Activated CD4-positive, alpha-beta T cell treated with anti-CD3 and anti-CD28 coated beads for 4 hours (primary cell): ENCODE measurements at places on chromosomes 2 and 18.
A peak's percentile ranks its signal among the peaks of the same experiment; 100 is the strongest.

DNA sequence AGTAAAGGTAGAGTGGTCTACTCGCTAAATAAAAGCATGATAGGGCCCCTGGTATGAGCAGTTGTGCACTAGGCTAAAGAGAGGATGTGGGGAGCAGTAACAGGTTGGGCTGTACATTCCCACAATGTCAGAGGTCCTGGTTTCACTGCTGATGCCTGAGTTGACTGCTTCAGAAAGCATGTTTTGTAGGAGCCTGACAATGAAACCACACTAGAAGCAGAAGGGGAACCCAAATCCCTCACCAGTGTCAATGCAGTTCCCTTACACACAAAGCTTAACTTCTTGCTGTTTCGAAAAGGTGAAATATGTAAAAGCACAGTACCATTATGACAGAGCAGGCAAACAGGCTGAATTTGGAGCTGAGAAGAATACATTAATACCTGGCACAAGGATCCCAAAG is 291.7 kb upstream of the KYNU start:
- no peak for DNase-seq

DNA sequence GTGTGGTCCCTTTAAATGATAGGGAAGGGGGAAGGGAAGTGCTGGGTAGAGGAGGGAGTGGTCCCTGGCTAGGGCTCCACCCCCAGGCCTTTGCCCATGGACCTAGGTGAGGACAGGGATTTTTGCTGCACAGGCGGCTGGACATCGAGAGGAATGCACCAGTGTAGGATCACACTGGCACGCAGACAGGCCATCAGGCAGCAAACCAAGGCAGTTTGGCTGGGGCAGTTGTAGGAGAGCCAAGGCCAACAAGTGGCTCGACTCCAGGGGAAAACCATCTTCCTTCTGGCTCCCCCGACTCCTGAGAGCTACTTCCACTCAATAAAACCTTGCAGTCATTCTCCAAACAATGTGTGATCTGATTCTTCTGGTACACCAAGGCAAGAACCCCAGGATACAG is 402.0 kb upstream of the LRRTM1 start:
- DNase-seq, result no peak

DNA sequence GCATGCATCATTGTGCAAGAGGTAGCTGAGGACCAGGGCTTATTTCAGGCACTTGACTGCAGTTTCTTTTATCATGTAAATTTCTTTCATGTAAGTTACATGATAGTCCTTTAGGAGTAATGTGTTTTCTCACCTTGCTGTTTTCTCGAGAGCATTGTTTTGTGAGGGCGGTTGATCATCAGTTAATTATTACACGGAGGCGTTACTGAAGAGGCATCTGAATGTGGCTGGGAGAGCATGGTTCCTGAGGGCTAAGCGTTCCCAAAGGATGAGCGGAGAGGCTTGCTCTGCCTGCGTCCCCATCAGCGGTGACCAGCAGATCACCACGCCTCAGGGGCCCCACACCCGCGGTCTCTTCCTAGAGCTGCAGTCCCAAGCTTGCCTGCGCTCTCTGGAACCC is 156.1 kb upstream of the NFATC1 start:
- DNase-seq, result no peak

GRCh38 chr2:171889333-171889732 is 4.7 kb downstream of the SLC25A12 start:
- no peak for DNase-seq

DNA sequence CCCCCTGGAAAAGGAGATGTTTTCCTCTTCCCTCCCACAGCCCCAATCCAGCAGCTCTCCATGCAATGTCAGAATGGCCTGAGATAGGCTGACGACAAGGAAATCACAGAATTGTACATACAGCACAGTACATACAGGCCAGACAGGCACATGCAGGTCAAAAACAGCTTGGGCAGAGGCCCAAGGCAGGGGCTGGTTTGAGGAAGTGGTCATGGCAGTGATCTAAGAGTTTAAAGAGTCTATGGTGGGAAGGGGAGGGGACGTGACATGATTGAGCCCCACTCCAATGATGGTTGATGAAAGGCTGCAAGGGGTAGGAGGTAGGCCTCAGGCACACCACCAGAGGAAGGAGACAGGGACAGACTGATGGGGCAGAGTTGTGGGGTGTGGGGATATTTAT is 4.3 kb downstream of the DCTN1 start:
- DNase-seq, result no peak

- peak; percentile 37 for DNase-seq
Observed at GRCh38 chr2:241762933-241763369, 13.7 kb upstream of the GAL3ST2 start.

DNA sequence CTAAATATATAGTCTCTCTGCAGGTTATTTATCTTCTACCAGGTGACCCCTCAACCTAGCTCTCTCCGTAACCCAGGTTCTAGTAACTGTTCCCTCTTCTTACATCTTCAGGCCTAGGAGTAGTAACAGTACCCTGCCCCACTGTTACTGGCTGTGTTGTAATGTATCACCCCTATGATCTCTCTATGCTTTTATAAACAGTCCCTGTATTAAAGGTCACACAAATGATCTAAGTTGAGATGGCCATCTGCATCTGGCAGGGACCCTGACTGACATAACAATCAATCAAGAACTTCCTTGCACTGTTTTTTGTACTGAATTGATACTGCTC is 219.7 kb upstream of the STK17B start:
- DNase-seq, result no peak

- DNase-seq, result no peak
Observed at GRCh38 chr2:238703436-238703835, 144.4 kb upstream of the TWIST2 start.

GRCh38 chr18:10377956-10378355 is 76.5 kb upstream of the APCDD1 start:
- no peak for DNase-seq

- DNase-seq, result no peak
Observed at GRCh38 chr18:79515944-79516351, 120.2 kb downstream of the NFATC1 start.

- DNase-seq, result no peak
Observed at GRCh38 chr2:198137733-198138132, 333.3 kb downstream of the PLCL1 start.

DNA sequence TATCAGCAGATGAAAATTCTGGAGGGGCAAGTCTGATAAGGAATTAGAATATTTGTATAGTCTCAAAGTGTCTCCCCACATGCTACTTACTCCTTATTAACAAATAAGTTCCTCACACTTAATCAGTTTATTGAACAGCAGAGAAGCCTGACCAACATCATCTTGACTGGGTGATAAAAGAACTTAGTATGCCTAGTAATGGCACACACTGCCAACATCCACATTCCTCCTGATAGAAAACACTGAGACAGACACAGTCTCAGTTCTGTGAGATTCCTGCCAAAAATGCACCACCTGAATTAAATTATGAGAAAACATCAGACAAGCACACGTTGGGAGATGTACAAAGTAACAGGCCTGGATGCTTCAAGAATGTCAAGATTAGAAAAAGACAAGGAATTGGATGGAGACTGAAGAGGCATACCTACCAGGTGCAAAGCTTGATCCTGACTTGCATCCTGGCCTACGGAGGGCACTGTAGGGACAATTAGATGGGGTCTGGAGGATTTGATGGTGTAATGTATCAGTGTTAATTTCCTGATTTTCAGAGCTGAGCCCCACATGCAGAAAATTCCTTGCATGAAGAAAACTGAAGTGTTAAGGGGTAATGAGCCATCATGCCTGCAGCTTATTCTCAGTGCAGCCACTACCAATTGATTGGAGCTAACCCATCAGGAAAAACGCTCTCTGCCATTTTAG is 200.4 kb upstream of the SH3BP4 start:
- no peak for DNase-seq

DNA sequence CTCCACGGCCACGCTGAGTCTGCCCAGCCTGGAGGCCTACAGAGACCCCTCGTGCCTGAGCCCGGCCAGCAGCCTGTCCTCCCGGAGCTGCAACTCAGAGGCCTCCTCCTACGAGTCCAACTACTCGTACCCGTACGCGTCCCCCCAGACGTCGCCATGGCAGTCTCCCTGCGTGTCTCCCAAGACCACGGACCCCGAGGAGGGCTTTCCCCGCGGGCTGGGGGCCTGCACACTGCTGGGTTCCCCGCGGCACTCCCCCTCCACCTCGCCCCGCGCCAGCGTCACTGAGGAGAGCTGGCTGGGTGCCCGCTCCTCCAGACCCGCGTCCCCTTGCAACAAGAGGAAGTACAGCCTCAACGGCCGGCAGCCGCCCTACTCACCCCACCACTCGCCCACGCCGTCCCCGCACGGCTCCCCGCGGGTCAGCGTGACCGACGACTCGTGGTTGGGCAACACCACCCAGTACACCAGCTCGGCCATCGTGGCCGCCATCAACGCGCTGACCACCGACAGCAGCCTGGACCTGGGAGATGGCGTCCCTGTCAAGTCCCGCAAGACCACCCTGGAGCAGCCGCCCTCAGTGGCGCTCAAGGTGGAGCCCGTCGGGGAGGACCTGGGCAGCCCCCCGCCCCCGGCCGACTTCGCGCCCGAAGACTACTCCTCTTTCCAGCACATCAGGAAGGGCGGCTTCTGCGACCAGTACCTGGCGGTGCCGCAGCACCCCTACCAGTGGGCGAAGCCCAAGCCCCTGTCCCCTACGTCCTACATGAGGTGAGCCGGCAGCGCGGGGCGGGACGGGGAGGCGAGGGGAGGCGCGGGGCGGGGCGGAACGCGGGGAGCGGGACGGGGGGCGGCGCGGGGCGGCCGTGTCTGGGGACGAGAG is 15.2 kb downstream of the NFATC1 start:
- no peak for DNase-seq

DNA sequence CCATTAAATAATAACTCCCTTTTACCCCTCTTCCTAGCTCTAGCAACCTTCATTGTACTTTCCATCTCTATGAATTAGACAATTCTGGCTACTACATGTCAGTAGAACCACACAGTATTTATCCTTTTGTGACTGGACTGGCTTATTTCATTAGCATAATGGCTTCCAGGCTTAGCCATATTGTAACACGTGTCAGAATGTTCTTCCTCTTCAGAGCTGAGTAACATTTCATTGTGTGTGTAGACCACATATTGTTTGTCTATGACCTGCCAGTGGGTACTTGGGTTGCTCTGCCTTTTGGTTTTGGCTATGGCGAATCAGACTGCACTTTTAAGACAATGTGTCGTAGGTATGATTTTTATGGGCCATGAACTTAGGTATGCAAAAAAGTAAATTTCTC is 20.9 kb downstream of the TSN start:
- DNase-seq, result no peak

- no peak for DNase-seq
Observed at GRCh38 chr18:59705145-59705544, 7.9 kb upstream of the CCBE1 start.

DNA sequence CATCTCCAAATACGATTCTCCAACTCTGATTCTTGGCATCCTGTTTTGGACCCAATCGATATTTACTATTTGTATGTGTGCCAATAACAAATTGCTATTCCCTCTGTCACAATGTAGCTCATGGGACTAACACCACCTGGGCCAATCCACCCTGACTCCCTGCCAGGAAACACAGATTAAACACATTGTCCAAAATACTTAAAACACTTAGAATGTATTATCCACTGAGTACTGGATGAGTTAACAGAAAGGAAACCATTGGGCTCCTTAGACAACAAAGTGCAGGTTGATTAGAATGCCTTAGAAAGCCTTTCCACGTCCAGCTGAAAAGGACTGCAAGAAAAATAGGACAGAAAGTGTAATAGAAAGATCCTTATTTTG is 79.4 kb upstream of the ARHGAP28 start:
- no peak for DNase-seq

- DNase-seq, result no peak
Observed at GRCh38 chr2:15432642-15433256, 128.4 kb downstream of the NBAS start.

DNA sequence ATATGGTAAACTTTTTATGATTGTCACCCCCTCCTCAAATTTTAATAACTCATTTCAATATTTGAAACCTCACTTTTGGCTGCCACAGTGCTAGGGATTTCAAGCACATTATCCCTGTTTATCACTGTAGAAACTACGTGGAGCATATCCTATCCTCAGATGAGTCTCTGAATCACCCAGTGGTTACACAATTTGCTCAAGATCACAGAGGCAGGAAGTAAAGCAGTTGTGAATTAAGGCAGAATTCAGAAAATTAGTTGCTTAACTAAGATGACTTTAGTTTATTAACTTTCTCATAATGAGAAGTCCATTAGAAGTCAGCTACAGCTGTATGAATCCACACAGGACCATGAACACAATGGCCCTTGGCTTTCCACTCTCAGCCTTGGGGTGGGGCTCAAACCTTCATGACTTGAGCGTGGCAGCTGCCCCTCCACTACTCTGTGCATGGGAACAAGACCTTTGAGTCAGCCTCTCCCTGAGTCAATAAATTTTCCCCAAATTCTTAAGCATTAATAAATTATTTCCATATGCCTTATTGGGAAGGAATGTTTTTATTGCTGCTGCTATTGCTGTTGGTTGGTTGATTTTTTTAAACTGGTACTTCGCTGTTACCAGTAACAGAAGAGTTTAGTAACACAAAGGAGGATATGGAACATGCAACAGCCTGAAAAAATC is 369.0 kb downstream of the CBLN2 start:
- DNase-seq, result no peak

- no peak for DNase-seq
Observed at GRCh38 chr2:109174626-109175349, 45.8 kb downstream of the SH3RF3 start.

DNA sequence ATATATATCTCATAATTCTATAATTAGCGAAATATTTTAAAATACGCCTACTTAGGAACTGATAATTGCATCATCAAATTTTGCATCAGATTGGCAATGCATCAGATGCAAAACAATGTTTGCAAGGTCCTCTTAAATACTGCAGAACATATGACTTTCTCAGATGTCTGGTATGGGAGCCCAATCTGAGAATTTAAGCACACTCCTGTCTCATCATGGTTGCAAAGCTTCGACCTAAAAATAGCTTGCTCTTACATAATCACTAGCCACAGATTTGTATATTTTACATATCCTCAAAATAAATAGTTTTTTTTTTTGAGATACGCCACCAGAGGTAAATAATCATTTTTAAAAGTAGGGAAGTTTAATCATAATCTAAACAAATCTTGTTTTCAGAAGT is 123.2 kb downstream of the CABYR start:
- DNase-seq, result no peak

GRCh38 chr2:208488686-208489564 is 82.3 kb downstream of the PTH2R start:
- no peak for DNase-seq

GRCh38 chr2:217656316-217656715 is 346.5 kb downstream of the TNS1 start:
- no peak for DNase-seq

GRCh38 chr2:7288484-7288883 is 371.3 kb downstream of the RNF144A start:
- DNase-seq, result no peak

- DNase-seq, result no peak
Observed at GRCh38 chr2:239190921-239191885, 209.6 kb downstream of the HDAC4 start.

DNA sequence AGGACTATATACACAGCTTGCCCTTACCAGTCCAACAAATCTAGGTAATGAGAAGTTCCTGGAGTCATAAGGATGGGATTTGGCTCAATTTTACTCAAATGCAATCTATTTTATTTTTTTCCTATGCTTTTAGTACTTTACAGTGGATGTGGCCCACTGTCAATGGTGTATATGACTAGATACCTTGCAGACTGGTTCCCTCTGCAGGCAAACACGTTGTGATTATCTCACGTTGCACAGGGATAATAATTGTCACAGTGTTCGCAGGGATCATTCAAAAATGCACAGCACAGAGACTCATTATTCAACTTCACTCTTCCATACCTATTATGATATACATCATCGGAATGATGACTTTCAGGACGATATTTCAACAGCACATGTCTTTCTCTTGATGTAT is 359.7 kb downstream of the MBD2 start:
- DNase-seq, result no peak

GRCh38 chr2:159759577-159759976 is 38.4 kb downstream of the CD302 start:
- no peak for DNase-seq
